ENCODE measurements at places on chromosomes 5 and 9.

DNA sequence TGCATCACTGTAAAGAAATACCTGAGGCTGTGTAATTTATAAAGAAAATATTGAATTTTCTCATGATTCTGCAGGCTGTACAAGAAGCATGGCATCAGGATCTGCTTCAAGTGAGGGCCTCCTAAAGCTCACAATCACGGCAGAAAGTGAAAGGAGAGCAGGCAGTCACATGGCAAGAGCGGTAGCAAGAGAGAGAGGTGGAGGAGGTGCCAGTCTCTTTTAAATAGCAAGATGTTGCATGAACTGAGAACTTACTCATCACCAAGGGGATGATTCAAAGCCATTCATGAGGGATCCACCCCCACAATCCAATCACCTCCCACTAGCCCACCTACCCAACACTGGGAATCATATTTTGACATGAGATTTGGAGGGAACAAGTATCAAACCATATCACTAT lies 184.5 kb upstream of the PAPPA start:
- DNase-seq = no peak

DNA sequence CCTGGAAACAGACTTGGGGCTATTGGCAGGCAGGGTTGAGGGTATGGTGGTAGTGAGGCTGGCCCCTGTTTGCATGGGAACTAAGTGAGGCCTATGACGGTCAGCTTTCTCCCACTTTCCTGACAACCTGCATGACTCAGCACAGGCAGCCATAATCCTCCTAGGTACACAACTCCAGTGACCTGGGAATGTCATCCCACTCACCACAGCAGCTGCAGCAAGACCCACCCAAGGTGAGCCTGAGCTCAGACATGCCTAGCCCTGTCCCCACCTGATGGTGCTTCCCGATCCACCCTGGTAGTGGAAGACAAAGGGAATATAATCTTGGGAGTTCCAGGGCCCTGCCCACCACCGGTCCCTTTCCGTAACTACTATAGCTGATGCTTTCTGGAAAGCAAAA lies 178.7 kb downstream of the NDUFS4 start:
- DNase-seq = no peak

GRCh38 chr5:163105456-163105855 lies 331.9 kb upstream of the CCNG1 start:
- DNase-seq = no peak

- no peak for DNase-seq
These were observed 1.1 kb upstream of the SSBP2 start for GRCh38 chr5:81751836-81752643.

- DNase-seq = peak; percentile 85
These were observed 157.8 kb downstream of the RGS3 start for GRCh38 chr9:113621309-113621791.

DNA sequence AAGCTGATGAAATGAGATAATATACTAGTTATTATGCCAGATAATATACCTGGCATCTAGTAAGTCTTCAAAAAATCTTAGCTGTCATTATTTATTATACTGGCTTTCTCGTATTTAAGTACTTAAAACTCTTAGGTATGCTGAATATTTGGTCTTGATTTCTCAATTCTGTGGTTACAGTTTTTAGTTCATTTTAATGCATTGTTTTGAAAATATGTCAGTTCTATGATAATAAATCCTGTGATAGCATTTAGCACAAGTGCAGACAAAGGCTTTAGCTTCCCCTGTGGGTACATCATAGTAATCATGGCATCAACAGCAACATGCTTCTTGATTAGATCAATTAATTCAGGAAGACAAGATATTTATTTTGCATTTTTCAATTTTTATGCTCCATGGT lies 133.0 kb downstream of the SMC2 start:
- DNase-seq = peak; percentile 8

DNA sequence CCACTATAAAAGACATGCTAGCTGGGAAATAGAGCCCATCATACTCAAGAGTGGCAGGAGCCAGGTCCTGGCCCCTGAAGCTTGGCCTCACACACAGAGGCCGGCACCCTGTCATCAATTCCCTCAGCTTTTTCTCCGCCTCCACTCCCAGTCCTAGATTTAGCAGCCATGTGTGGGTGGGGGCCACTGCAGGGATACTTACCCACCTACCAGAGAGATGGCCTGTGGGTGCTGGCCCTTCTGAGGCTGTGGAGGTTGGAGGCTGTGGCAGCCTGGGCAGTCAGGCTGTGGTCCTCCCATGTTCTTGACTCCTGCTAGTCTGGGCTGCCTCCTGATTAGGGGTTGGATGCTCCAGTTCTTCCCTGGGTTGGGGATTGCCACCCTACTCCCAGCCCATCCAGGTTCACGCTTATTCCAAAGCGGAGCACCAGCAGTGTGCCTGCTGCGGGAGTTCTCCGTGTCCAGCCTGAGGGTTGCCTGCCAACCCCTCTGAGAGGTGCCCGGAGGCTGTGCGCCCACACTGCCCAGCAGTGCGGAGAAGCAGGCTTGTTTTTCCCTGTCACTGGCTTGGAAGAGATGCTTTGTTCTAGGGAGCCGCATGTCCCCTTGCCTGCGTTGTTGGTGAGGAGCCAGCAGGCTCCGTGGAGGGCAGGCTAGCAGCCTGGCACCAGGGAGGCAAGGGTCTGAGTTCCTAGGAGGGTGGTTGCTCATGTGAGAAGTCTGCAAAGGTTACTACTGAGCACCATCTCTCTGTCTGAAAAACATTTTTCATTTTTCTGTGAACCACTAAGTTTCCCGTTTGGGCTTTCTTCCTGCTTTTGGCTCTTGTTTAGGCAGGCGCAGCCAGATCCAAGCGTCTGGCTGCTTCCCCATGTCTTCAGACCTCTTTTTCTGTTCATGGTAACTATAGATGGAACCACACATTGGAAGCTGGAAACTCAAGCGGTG lies 7.5 kb downstream of the SLC22A5 start:
- no peak for DNase-seq

GRCh38 chr5:106780355-106780754 lies 890.4 kb downstream of the EFNA5 start:
- DNase-seq = no peak

DNA sequence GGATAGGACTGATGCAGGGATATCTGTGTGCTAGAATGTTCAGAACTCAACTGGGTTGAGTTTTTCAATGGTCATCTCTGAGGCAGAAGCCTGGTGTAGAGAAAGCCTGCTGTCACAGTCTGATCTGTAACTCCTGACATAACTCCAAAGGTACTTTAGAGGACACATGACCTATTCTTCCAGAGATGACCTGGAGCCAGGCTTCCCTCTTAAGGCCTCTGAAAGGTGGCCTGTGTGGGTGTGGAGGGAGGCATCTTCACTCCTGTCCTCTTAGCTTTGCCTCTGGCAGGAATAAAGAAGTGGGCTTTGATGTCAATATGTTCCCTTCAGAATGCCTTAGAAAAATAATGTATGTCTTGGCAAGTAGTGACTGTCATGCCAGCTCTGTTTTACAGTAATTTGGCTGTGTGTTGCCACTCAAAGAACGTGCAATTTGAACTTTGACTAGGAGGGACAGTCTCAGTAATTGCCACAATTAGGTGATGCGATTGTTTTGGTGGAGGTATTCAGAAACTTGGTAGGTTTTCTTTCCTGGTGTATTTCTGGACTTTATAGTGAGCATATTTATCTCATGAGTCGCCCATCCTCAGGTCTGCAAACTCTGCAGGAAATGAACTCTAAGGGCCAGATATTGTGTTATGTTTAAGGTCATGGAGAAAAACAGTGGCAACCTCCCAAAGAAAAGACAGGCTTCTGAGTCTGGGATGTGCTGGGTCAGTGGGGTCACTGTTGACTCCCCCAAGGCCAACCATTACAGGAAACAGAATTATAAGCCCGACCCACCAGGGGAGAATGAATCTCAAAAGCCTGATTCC lies 3.2 kb upstream of the C5orf63 start:
- no peak for DNase-seq

- no peak for DNase-seq
These were observed 60.9 kb upstream of the GDNF start for GRCh38 chr5:37900692-37901091.

GRCh38 chr9:121771418-121771817 lies 120.0 kb downstream of the DAB2IP start:
- DNase-seq = no peak

- DNase-seq = no peak
These were observed 226.9 kb downstream of the ARRDC3 start for GRCh38 chr5:91156242-91156641.

- DNase-seq = no peak
These were observed 437.9 kb downstream of the PIK3R1 start for GRCh38 chr5:68653471-68653870.

DNA sequence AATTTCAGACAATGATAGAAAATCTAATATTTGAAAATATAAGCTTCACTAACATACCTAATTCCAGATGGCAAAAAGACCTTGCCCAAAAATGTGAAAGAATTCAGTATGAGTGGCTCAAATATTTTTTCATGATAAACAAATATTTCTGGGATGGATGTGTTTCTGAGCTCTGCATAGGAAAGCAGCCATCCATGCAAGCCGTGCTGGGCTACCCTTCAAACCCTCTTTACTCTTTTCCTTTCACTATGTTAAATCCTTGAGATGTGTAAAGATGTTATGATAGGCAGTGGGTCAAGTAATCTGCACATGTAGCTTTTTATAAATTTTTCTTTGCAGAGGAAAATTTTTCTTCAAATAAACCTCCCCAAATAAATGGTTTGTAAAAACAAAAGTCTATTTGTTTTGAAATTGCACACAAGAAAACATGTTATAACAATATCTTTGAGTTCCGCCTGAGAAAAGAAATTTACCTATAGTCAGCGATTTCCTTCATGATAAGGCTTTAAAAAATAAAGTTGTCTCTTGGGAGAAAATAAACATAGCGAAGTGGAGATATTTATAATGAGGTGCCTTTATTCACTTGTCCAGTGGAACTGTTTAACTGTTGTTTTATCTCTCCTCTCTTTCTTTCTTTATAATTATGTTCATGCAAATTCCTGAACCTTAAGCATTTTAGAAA lies 154.3 kb upstream of the PITX1 start:
- no peak for DNase-seq

- DNase-seq = peak; percentile 51
These were observed 118.4 kb downstream of the GDNF start for GRCh38 chr5:37721447-37721871.

DNA sequence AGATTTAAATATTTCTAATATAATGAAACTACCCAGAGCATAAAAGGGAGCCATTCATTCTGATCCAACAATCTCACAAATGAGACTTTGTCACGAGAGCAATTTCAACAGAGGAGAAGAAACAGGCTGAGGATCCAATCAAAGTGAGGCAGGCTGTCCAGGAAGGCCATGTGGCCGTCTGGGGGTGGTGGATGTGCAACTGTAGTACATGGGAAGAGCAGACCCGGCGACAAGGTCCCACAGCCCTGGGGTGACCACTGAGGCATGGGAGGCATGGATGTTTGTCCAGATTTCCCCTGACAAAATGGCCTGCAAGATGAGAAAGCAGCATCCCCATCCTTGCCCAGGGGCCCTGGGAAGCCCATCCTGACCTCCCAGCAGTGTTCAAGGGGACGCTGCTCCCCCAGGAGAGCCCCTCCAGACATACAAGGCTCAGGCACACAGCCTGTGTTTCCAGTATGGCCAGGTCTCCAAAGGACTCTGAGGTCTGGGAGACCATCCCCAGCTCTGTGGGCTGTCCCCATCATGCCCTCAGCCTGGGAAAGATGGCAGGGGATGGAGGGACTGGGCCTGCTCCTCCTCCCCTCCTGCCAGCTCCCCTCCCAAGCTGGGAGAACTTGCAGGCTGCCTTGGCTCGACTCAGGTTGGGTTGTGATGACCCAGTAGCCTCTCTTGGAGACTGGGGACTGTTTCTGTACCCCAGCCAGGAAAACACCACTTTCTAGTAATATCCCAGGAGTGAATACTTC lies 27.5 kb upstream of the FCN2 start:
- DNase-seq = no peak

DNA sequence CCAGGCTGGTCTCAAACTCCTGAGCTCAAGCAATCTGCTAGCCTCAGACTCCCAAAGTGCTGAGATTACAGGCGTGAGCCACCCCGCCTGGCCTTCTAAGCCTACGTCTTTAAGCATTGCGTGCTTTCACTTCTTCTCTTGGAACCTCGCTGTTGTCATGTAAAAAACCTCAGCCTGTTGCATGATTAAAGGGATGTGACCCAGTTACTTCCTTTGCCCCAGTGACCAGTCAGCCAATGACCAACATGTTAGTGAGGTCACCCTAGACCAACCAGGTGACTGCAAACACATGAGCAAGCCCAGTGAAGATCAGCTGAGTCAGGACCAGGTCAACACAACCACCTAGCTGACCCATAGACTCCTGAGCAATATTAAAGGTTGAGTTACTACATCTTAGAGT lies 10.5 kb downstream of the KIF4B start:
- DNase-seq = no peak

GRCh38 chr5:179128976-179129375 lies 68.8 kb downstream of the ZNF354C start:
- DNase-seq = no peak

- no peak for DNase-seq
These were observed 214.3 kb downstream of the ARRDC3 start for GRCh38 chr5:91168859-91169258.

DNA sequence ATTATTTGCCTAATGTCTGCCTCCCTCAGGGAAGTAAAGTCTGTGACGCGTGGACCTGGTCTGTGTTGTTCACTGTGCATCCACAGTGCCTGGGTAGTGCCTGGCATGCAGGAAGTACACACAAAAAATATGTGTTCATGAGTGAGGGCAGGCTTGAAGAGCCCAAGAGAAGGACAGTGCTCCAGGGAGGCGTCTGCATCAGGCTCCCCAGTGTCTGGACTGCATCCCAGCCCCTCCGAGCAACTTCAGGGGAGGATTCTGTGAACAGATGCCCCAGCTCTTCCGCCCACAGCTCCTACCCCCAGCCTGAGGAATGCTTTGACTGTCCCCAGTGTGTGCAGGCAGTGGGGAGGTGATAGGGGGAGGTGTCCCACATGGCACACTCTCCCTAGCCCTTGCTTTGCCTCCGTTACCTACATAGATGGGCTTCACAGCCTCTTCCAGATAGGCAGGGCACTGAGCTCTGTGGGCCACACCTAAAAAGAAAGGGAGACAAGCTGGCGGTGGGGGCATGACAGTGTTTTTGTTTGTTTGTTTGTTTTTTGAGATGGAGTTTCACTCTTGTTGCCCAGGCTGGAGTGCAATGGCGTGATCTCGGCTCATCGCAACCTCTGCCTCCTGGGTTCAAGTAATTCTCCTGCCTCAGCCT lies 25.4 kb downstream of the IRF1 start:
- no peak for DNase-seq

DNA sequence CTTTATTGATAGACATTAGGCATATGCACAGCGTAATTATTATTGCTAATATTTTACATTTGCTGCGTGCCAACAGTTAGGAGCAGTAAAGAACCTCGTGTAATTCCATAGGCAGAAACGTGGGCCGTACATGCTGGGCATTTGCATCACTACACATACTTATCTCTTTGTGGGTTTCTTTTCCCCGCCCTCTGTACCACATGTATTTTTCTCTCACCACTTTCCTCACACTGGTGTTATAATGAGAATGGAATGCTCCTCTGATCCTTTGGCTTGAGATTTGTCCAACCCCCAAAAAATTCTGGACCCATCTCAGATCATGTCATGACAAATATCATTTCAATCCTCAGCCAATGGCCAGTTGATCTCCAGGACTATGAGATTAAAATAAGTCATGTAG lies 1952.6 kb upstream of the WWC1 start:
- DNase-seq = no peak
